ENCODE measurements at places on chromosomes 7 and 10.
A peak's percentile ranks its signal among the peaks of the same experiment; 100 is the strongest.

GRCh38 chr7:20783700-20784387, 2.8 kb downstream of the SP8 start:
- DNase-seq: peak; percentile 46

GRCh38 chr7:7109934-7110333, 72.4 kb upstream of the C1GALT1 start:
- no peak for DNase-seq

DNA sequence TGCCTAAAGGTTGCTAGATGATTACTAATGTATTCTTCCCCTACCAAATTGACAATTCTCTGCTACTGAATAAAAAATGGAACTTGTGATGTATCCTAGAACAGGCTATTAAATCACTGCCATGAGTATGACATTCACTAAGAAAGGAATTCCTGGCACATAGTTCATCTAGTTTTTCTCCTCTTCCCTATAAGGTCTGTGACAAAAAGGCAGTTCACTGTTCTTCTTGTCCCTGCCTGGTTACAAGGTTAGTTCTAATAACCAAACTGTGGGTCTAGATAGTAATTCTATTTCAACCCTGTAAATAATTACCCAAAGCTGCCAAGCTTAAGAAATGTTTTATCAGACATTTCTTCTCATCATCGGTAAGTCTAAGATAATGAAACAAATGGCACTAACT, 245.6 kb downstream of the BICC1 start:
- DNase-seq: no peak

DNA sequence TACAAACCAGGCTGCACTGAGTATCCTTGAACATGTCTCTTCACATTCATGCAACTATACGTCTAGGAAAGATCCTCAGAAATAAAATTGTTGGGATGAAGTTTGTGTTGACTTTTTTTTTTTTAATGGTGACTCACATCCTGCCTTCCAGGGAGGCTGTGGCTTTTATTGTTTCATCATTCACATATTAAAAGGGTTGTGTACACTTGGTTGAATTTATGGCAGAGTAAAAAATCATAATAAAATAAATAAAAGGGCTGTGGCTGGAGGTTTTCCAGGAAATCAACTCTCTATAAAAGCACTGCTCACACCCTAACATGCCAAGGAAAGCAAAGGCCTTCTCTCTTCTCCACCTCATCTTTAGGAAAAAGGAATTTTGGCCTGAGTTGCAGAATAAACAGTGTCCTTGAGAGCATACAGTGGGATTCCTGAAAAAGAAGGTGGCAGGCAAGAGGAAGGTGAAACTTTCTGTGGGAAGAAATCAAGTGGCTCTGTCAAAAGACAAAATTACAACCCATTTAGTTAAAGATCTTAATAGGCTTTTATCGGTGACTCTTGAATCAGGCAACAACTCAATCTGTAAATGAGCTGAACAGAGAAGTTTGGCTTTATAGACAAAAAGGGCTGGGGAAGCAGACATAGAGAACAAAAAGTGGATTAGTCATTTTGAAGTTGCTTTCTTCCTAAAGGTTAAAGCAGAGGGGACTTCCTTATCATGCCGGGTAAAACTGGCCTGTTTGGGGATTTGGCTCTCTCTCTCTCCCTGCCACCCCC, 41.6 kb upstream of the FHIP2A start:
- peak; percentile 30 for DNase-seq

DNA sequence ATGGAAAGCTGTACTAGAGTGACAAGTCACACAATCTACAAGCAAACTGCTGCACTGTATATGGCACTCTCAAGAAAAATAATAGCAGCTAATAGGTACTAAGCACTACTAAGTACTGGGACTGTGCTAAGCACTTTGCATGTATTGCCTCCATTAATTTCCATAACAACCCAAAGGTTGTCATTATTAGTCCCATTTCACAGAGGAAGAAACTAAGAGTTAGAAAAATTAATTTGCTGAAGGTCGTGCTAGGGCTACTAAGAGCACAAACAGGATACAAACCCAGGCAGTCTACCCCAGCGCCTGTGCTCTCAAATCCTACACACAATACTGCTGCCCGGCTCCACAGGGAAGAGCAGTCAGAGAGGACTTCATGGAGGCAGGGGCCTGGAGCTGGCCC, 51.7 kb downstream of the DLG5 start:
- no peak for DNase-seq

DNA sequence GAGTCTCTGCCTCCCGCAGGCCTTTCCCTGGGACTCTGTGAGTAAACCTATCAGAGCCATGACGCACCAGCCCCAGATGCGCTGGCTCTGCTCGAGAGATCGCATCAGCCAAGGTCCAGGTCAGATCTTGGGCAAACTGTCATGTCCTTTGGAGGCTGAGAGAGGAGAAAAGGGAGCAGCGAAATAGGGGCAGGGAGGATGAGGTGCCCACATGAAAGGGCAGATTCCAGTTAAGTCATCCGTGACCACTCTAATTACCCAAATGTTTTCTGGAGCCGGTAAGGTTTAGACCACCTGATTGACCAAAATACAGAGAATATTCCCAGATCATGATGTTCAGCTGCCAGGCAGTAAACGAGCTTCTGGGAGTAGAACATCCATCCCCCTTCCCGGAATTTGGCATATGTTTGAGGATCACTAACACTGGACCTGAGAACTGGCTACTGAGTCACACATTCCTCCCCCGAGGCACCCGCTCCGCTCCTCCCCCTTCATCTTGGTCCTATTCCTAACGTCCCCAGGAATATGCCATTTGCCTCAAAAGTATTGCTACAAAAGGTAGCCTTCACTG, 88.0 kb downstream of the FGFR2 start:
- no peak for DNase-seq

- no peak for DNase-seq
Observed at GRCh38 chr10:73332379-73332778, 26.3 kb downstream of the CFAP70 start.

DNA sequence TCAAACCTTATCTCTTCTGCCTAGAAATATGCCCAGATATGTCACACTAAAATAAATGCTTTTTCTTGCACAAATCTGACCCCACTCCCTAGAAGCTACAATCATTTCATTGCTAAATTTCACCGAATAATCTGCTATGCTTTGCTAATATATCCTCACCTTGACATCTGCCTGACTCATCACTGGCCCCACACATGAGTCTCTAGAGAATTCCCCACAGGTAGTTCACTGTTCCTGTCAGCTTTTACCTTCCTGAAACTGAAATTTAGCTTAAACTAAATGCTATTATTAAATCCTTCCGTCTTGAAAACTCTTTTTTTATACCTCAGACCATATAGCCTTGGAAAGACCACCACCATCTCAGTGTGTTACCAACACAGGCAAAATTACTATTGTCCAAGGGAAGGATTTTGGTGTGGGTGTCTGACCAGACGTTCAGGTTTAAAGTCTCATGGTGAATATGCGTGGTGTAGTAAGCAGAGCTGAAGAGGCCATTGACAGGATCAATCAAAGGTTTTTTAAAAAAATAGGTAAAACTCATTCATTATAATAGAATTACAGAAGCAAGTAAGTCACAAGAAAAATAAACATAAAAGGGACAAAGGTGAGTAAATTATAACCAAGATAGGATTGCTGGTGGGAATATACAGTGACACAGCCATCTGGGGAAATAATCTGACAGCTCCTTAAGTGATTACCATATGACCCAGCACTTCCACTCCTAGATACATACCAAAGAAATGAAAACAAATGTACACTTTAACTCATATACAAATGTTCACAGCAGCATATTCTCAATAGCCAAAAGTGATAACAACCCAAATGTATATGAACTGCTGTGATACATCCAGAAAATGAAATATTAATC, 173.5 kb downstream of the KMT2E start:
- DNase-seq: no peak

Measured in inflammatory macrophage treated with lipopolysaccharide for 4 hours (primary cell).